ENCODE measurements at places on chromosomes 7 and 10. TPM values are rescaled to one million over a fixed set of nuclear protein-coding genes. Genes with fewer than 3 reads are reported as not detected.

Gene MUC12
- total RNA-seq = 0.64 TPM

Gene ASB15
- not detected for total RNA-seq

Gene ADRA2A
- total RNA-seq = not detected

Gene HPSE2
- not detected for total RNA-seq

Gene C7orf57
- 0.12 TPM for total RNA-seq

DNA sequence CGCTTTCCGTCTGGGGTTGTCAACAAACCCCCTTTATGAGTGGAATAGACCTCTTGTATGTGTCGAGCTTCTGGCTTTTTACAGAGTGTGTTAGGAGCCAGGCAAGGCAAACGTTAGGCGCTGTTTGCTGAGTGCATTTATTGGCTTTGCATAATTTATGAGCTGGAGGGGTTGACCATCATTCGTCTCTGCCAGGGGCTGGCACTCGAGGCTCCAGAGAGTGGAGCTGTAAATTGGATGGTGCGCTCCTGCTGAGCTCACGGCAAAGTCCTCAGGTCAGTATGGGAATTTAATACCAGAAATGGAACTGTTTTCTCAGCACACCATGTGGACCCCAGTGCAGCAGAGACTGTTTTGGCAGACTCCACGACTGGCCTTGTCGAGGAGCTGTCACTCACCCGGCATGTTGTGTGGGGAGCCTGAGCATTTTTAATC is 699.4 kb upstream of the GALNT17 start:
- H3K36me3 ChIP-seq = peaks cover 2% of the 10 kb centered on the region
- no peaks in the 10 kb centered on the region for H3K4me1 ChIP-seq
- DNase-seq = no peak
- H3K4me3 ChIP-seq = no peak overlapping the region
- H3K27ac ChIP-seq = no peak overlapping the region
- H3K27me3 ChIP-seq = no peaks in the 10 kb centered on the region

DNA sequence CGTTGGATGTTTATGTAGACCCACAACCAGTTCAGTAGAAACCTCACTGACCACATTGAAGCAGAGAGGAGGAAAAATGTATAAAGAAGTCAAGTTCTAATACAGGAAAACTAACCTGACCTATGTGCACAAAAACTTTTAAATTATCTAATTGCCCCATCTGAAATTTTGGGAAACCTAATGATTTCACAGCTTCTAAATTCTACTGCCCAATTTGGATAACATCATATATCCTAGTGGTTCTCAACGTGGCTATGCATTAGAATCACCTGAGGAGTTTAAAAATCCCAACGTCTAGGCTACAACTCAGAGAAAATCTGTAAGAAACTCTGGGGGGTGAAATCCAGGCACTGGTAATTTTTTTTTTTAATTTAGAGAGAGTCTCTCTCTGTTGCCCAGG is 7.3 kb downstream of the AKR1B10 start:
- no peaks in the 10 kb centered on the region for H3K4me1 ChIP-seq
- no peak for DNase-seq
- no peak overlapping the region for H3K4me3 ChIP-seq
- no peak overlapping the region for H3K27ac ChIP-seq

- no peak for DNase-seq
- no peak overlapping the region for H3K27ac ChIP-seq
- H3K4me1 ChIP-seq = no peaks in the 10 kb centered on the region
- no peak overlapping the region for H3K4me3 ChIP-seq
- H3K27me3 ChIP-seq = peaks cover 17% of the 10 kb centered on the region
- no peaks in the 10 kb centered on the region for H3K36me3 ChIP-seq
Measured at GRCh38 chr10:128339753-128340152, 213.5 kb upstream of the MKI67 start.

- DNase-seq = no peak
- H3K27ac ChIP-seq = no peak overlapping the region
Measured at GRCh38 chr7:72266771-72267170, 145.4 kb downstream of the CALN1 start.

GRCh38 chr7:74365322-74366022 is 76.3 kb downstream of the CLIP2 start:
- no peak overlapping the region for H3K27ac ChIP-seq
- H3K4me1 ChIP-seq = no peaks in the 10 kb centered on the region
- no peak overlapping the region for H3K4me3 ChIP-seq
- DNase-seq = no peak
- no peaks in the 10 kb centered on the region for H3K36me3 ChIP-seq

GRCh38 chr7:144835155-144835611 is 670 bp downstream of the TPK1 start:
- peak; percentile 65 for DNase-seq
- H3K36me3 ChIP-seq = peaks cover 21% of the 10 kb centered on the region
- H3K4me1 ChIP-seq = peaks cover 35% of the 10 kb centered on the region
- peak overlapping the region; percentile 99 for H3K27ac ChIP-seq
- H3K27me3 ChIP-seq = no peaks in the 10 kb centered on the region
- H3K4me3 ChIP-seq = peak overlapping the region; percentile 93

Gene SKIDA1
- total RNA-seq = 0.26 TPM

- H3K4me1 ChIP-seq = no peaks in the 10 kb centered on the region
- no peak overlapping the region for H3K27ac ChIP-seq
- DNase-seq = no peak
- peaks cover 3% of the 10 kb centered on the region for H3K27me3 ChIP-seq
- H3K36me3 ChIP-seq = no peaks in the 10 kb centered on the region
Measured at GRCh38 chr10:121080281-121080891, 229.2 kb downstream of the WDR11 start.

DNA sequence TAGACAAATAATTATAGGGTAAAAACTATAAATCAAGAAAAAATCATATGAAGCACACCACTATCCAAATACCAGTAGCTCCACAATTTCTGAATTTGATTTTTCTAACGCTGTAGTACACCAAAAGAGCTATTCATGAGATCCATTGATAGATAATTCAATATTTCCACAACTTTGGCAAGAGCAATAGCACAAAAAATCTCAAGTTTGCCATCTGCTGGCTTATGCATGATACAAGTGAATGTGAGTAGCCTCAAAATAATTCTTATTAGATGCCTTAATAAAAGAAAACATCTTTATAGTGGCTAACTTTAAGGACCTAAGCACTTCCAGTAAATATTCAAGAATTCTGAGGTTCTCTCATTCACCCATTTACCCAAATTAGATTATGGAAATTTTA is 2.2 kb upstream of the TMEM196 start:
- no peak overlapping the region for H3K27ac ChIP-seq
- H3K36me3 ChIP-seq = no peaks in the 10 kb centered on the region
- DNase-seq = no peak
- H3K4me1 ChIP-seq = peaks cover 4% of the 10 kb centered on the region
- no peak overlapping the region for H3K4me3 ChIP-seq

DNA sequence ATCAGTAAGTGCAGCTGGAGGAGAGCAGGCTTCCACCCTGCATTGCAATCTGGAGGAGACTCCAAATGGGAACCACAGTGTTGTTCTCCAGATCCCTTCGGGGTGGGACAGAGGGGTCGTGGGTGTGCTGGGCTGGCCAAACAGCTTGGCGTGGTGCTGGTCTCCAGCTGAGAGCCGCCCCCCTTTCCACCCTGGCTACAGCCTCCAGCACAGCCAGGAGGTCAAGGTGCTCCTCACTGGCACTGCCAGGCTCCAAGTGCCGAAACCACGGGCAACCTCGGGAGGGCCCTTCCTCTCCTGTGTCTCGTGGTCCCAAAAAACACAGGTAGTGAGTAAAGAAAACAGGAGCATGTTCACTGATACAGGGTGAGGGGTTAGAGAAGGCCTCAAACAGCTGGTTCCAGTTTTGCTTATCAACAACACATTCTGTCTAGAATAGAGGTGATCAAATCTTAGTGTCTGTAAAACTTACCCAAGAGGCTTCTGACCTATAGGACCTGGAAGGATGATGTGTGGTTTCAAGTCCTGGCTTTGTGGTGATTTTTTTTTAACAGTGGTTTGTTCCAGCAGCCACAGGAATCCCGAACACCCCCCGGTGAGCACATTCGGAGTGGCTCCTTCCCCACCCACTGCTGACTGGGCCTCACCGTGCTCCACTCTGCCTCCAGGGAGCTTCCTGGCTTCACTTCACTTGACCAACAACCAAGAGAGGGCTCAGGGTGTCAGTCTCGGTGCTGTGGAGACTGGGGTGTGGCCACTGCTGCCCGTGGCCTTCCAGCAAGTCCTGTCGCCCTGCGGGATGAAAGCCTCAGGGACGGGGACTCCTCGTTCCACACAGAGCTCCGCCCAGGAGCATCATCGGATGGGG is 31.2 kb upstream of the EN2 start:
- no peak overlapping the region for H3K27ac ChIP-seq
- H3K4me1 ChIP-seq = no peaks in the 10 kb centered on the region
- H3K4me3 ChIP-seq = no peak overlapping the region

- H3K4me1 ChIP-seq = no peaks in the 10 kb centered on the region
- DNase-seq = no peak
- no peak overlapping the region for H3K4me3 ChIP-seq
- H3K27ac ChIP-seq = no peak overlapping the region
- H3K27me3 ChIP-seq = no peaks in the 10 kb centered on the region
Measured at GRCh38 chr10:109308971-109309370, 614.3 kb downstream of the XPNPEP1 start.

DNA sequence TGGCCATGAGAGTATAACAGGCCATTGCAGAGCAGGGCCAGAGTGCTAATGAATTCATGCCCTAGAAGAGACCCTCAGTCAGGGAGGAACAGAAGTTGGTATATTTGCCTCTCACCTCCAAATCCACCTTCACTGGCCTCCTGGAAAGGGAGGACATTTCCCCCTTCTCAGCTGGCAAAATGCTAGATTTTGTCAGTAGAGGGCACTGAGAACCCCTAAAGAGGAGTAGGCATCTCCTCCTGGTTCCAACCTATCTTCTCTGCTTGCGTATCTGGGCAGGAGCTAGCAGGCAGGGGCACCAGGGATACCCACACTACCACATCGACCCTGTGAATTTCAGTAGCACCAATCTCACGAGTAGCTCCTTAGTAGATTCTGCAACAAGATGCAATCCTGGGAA is 79.8 kb upstream of the GHITM start:
- H3K4me3 ChIP-seq = no peak overlapping the region
- peaks cover 8% of the 10 kb centered on the region for H3K27me3 ChIP-seq
- H3K4me1 ChIP-seq = no peaks in the 10 kb centered on the region
- H3K27ac ChIP-seq = no peak overlapping the region

Gene CDHR3
- 0.30 TPM for total RNA-seq

DNA sequence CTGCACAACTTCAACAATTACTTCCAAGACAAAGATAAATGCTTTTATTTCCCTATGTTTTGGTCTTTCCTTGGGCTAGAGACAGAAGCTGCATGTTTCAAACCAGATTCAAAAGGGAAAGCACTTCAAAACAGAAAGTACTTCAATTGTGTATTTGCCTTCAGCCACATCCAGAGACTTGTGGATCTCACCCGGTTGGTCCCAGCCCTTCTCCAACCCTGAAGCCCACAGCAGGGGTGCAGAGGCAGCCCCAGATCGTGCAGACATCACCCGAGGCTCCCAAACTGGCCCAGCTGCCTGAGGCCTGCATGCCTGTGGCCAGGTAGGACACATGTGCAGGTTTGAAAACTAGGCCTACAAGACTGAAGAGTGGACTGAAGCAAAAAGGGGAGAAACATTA is 80.8 kb downstream of the ALOX5 start:
- peaks cover 22% of the 10 kb centered on the region for H3K36me3 ChIP-seq
- no peak for DNase-seq
- peak overlapping the region; percentile 91 for H3K27ac ChIP-seq
- H3K4me1 ChIP-seq = peaks cover 40% of the 10 kb centered on the region
- H3K27me3 ChIP-seq = no peaks in the 10 kb centered on the region
- no peak overlapping the region for H3K4me3 ChIP-seq

- no peaks in the 10 kb centered on the region for H3K4me1 ChIP-seq
- no peaks in the 10 kb centered on the region for H3K27me3 ChIP-seq
- no peak for DNase-seq
- H3K4me3 ChIP-seq = no peak overlapping the region
Measured at GRCh38 chr10:112849546-112849945, 100.5 kb upstream of the TCF7L2 start.

All from activated CD8-positive, alpha-beta memory T cell treated with anti-CD3 and anti-CD28 coated beads, Interleukin-2, amount 10 ng/mL, durations not matched to agents 7 days and 5 days (primary cell).